AG09309 (cell line): ENCODE measurements at places on chromosomes 3 and 15.

DNA sequence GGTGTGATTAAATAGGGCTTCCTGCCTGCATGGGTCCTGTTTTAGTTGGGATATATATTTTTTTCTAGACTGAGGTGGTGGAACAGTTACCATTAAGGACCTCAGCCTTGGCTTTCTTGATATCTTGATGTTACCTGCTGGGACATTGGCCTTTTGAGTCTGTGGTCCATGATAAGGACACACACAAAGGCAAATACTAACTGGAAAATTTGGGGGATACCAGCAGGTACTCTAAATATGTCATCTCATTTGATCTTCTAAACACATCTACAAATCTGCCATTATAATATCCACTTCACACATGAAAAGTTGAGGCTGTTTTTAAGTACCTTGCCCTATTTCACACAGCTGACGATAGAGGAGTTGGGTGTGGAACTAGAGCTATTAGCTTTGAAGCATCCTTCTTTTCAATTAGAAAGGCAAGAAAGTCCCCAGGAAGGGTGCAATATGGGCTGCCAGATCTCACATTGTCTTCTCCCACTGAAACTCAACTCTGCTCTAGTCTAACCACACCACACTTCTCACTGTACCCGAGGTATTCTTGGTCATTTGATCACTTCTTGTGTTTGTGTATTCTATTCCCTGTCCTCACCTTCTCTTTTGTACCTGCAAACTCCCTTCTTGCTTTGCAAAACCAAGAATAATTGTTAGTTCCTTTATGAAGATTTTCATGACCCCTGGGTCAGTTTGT is 288.3 kb upstream of the ICE2 start:
- DNase-seq, result no peak

- no peak for DNase-seq
These were observed 33.8 kb downstream of the COL6A5 start for GRCh38 chr3:130379274-130379673.

GRCh38 chr3:45095916-45096526 is 50.2 kb downstream of the CDCP1 start:
- no peak for DNase-seq

- peak; percentile 99 for DNase-seq
These were observed 19.7 kb downstream of the TMEM43 start for GRCh38 chr3:14144423-14145075.

- no peak for DNase-seq
These were observed 151.4 kb downstream of the MEIS2 start for GRCh38 chr15:36948982-36949381.

DNA sequence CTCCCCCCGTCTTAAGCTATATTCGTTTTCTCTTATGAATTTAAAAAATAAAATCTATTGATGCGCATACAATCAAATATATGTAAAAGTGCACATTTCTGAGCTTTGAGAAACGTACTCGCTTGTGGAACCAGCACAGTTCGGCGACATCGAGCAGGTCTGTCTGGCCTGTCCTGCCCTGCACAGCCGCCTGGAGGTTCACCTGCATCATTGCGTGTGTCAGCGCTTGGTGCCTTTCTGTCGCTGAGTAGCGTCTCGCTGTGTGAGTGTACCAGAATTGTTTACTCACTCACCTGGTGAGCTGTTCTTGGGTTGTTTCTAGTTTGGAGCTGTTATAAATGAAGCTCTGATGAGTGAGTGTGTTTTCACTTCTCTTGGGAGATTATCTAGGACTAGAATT is 104.0 kb downstream of the VGLL4 start:
- no peak for DNase-seq

GRCh38 chr15:66291816-66292570 is 1.4 kb upstream of the DIS3L start:
- no peak for DNase-seq

DNA sequence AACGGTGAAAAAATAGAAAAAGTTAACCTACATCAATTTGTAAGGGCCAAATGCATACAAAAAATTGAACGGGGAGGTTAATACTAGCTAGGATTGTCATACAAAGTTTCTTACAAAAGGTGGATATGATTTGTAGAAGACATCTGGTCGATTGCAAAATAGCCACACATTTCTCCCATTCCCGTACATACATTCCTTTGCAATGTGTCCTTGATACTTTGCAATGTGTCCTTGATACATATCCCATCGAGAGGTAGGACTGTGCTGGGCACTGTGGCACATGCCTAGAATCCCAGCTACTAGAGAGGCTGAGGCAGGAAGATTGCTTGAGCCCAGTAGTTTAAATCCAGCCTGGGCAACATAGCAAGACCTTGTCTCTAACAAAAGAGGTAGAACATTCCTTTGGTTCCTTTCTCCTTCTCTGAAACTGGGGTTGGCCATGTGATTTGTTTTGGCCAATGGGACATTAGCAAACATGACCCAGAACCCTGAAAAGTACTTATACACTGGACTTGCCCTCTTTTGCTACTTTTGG is 9.5 kb downstream of the TTBK2 start:
- DNase-seq, result no peak

DNA sequence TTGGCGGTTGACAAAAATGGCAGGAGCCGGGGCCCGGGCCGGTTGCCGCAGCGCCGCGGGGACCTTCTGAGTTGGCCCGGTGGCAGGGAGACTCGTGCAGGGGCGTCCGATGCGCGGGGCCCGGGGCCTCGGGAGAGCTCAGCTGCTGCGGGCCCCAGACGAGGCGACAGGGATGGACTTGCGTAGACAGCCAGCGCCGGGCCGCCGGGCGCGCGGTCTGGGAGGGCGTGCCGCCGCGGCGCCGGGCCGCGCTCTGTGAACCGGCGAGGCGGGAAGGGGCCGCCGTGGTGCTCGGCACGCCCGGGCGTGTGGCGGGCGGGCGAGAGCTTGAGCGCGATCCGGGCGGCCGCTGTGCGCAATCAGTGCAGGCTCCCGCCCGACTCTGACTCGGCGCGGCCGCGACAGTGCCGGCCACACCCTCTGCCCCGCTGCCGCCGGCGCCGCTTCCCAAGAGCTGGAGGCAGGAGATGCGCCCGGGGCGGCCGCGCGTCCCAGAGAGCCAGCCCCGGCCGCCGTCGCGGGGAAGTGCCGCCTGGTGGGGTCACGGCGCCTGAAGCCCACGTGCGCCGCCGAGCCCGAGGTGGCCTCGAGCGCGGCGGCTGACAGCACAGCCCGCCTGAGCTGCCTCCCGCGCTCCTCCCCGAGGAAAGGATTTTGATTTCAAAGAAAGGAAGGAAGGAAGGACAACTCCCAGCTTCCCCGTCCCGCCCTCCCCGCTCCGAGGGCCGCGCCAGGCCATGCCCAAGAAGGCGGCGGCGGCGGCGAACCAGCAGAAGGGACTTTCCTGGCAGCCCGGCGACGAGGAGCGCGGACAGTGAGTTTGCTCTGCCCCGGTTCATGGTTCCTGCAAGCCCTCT is 657 bp downstream of the TLNRD1 start:
- DNase-seq, result no peak

DNA sequence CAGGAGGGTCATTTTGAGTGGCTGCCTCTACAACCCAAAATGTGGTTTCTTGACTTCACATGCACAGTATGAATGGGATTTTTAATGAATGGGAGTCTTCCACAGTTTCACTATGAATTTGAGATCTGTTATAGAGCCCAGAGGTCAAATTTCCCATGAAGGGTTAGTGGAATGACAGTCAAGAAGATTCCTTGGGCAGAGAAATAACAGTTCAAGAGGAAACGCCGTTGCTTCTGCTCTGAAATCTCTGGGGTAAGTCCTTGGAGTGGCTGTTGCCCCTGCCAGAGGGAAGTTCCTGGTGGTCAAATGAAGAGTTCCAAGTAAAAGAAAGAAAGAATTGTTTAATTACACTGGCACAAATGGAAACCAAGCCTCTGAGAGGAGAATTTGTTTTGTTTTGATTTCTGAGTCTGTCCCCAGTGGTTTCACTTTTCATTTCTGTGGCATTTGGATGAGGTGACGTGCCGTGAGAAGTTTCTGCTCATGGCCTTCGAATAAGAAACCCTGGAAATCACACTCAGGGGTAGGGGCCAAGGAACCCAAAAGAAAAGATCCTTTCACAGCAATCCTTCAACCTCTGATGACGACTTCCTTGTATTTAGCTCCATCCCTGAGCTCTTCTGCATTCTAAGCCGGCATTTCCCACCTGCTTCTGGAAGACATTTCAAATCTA is 77.5 kb upstream of the IL12A start:
- no peak for DNase-seq

- no peak for DNase-seq
These were observed 126.6 kb upstream of the ADAMTS9 start for GRCh38 chr3:64814351-64814750.

DNA sequence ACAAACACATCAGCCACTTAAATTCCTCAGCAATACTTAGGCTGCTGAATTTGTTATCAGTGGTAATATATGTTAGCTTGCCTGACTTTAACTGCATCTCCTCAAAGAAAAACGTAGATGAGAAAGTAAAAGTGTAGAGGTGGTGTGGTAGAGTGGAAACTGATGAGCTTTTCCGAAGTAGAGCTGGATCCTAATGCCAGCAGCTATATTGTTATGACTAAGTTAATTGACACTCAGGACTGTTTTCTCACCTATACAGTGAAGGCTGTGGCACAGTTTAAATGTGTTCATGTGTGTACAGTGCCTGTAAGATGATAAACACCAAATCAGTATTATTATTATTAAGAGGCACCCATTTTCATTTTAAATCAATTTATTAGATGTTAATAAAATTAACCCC is 174.9 kb downstream of the TNIK start:
- no peak for DNase-seq

GRCh38 chr3:13548696-13549622 is at the start of gene FBLN2:
TSS of gene FBLN2 (plus strand) at chr3:13549125. CDS start at chr3:13570356, 21,231 bp downstream.
- no peak for DNase-seq

DNA sequence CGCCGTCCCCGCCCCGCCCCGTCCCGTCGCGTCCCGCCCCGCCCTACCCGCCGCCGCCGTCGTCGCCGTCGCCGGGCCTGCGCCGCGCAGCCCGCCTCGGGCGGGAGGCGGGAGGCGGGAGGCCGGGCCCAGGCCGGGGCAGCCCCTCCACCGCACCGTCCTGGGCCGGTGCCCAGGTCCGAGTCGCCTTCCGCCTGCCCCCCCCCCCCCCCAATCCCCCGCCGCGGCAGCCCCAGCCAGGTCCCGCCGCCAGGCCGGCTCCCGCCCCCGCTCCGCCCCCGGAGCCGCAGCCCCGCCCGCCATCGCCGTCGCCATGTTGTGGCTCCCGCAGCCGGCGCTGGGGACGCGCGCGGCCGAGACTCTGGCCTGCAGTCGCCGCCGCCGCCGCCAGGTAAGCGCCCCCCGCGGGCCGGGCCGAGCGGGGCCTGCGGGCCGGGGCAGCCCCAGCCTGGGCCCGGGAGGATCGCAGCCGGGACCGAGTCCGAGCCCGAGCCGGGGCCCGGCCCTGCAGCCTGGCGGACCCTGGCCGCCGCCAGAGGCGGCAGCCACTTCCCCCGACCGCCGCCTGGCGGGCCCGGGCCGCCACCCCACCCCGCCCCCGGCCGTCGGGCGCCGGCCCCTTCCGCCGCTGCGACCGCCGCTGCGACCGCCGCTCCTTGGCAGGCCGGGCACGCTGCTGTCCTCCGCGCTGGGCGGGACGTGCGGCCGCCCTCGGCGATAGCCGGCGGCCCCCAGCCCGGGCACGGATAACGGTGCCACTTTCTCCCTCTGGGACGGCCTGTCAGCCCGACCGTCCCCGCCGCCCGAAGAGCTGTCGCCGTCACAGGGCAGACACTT is at the start of gene ZNF592:
ZNF592 (plus strand) TSS at position 319 of the 837 bp plus-strand sequence. CDS start 34,084 bp downstream, outside the sequence.
- no peak for DNase-seq

DNA sequence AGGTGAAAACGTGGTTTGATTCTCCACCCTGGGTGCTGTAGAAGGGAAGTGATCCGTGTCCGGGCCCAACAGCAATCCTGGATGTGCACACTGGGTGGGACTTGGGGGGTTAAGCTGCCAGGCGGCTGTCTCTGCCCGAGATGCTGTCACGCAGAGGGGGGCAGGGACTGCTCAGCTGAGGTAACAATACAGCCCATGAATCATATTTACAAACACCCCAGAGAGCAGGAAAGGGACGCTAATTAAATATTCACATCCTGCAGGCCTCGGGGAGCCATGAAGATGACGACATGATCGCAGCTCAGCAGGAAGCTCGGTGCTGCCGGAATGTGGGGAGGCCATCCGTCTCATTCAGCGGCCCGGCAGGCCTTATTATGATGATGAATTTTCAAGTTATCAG is 17.9 kb upstream of the CRABP1 start:
- DNase-seq, result no peak

DNA sequence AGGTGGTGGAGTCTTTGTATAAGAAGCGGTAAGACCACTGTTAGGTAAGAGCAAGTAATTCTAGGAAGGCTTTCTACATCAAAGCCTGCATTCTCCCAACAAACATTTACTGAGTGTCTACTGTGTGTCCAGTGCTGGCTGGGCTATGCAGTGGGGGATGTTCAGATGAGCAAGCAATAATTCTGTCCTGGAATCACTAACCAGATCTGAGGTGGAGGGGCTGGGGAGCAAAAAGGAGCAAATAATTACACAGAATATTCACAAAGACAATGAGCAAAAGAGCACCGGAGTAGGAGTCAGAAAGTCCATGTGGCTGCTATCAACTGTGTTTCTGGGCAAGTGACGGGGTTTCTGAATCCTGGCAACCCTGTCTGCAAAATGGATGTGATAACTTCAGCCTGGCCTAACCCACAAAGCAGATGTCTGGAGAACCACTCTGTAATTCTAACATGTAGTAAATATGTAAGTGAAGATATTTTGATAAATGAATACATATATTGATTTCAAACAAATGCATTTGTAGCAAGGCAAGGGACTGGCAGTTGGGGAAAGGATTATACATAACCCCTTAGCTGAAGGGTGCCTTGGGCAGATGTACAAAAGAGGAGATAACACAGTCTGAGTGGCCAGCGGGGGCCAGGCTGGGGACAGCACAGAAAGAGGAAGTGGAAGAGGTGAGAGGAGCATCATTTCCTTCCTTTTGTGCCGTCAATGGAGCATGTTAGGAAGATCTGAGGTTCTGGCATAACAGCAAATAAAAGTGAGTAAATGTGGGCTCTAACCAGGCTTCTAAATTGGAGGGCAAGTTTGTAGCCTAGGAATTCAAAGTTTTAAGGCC is 28.8 kb downstream of the CYP8B1 start:
- DNase-seq, result no peak

DNA sequence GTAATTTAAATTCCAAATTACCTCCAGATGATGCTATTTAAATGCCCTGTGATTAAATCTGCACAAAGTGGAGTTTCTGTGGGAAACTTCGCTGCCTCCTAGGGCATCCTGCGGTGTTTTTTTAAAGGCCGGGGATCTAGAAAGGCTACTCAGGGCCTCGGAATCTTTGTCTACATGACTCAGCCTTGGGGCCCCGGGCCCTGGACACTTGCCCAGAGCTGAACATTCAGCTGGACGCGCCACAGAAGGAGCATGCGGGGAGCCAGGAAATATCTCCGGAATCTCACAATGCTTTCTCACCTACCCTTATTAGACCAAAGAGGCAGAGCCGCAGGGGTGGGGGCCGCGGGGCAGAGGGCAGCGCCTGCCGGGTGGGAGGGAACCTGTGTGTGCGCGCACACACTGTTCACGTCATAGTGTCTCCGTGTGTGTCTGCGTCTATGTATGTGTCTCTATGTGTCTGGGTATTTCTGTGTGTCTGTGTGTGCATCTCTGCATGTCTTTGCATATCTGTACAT is 145.5 kb upstream of the TPM1 start:
- DNase-seq, result peak; percentile 95

GRCh38 chr15:70475921-70476320 is 287.4 kb downstream of the UACA start:
- DNase-seq, result no peak

GRCh38 chr3:119346076-119346496 is 51.9 kb downstream of the ARHGAP31 start:
- no peak for DNase-seq

- DNase-seq, result no peak
These were observed 221.9 kb upstream of the LYSMD4 start for GRCh38 chr15:99955181-99955525.
